Cortex of kidney (tissue), 1 donor: ENCODE measurements at places on chromosomes 11 and 22.

- no peak for DNase-seq
Measured at GRCh38 chr11:118766035-118766434, 24.9 kb downstream of the DDX6 start.

GRCh38 chr11:68709062-68709461, 24.7 kb downstream of the GAL start:
- no peak for DNase-seq

- no peak for DNase-seq
Measured at GRCh38 chr11:29159552-29160465, 857.0 kb downstream of the KCNA4 start.

DNA sequence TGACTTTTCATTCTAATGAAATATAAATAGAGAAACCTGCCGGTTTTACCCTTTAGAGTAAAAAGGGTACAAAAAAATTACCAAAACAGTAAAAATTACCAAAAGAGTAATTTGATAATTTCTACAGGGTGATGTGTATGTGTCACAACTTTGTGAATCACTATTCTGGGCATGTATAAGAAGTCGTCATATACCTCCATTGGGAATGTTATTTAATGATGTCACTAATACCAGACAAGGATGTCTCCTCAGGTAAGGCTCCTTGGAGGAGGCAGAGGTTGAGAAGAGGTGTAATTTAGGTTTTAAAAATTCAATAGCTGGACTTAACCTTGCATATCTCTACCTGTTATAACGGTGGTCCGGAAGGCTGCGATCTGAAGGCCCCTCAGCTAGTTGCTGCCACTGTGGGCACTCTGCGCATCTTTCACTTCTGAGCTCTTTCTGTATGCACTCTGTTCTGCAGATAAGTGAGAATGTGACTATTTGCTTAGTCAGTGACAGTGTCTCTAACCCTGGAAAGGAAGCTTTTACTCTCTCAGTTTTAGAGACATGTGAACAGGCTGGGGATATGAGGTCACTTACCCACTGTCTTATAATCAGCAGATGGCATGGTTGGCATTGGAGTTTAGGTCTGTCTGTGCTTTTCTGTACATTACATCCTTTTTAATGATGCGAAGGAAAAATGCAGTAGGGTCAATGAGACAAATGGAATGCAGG, 987 bp upstream of the NCR3LG1 start:
- DNase-seq: no peak

- no peak for DNase-seq
Measured at GRCh38 chr11:73320763-73321603, 12.9 kb downstream of the ARHGEF17 start.

DNA sequence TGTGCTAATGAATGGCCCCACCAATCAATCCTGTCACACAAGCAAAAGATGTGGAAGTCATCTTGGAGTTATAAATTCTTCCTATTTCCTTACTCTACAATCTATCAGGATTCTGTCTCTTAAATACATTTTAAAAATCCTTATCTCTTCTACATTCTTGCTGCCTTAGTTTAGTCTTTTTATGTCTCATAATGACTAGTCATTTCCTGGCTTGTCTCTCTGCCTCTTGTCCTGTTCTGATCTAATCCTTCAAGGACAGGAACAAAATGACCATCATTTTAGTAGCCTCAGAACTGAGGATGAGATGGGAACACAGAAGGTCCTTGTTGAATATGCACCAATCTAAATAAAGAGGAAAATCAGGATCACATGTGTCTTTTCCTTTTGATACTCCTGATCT, 56.6 kb upstream of the LIN7C start:
- no peak for DNase-seq

DNA sequence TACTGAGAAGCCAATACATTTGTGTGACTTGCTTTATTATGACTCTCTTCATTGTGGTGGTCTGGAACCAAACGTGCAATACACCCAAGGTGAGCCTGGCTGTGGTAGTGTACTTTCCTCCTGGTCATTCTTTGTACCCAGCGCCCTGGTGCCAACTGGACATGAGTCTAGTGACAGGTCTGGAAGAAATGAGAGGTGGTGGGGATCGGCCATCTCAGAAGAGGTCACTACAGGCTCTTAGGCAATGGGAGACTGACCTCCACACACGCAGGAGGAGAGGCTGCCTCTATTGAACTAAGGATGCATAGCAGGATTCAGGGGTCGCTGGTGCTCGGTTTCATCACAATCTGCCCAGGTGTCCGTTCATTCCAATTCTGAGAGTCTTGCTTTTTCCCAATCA, 56.4 kb upstream of the RTL6 start:
- DNase-seq: no peak

- no peak for DNase-seq
Measured at GRCh38 chr22:46105494-46106278, 44.6 kb upstream of the PPARA start.

GRCh38 chr11:123264431-123264780, 69.4 kb upstream of the CLMP start:
- no peak for DNase-seq

DNA sequence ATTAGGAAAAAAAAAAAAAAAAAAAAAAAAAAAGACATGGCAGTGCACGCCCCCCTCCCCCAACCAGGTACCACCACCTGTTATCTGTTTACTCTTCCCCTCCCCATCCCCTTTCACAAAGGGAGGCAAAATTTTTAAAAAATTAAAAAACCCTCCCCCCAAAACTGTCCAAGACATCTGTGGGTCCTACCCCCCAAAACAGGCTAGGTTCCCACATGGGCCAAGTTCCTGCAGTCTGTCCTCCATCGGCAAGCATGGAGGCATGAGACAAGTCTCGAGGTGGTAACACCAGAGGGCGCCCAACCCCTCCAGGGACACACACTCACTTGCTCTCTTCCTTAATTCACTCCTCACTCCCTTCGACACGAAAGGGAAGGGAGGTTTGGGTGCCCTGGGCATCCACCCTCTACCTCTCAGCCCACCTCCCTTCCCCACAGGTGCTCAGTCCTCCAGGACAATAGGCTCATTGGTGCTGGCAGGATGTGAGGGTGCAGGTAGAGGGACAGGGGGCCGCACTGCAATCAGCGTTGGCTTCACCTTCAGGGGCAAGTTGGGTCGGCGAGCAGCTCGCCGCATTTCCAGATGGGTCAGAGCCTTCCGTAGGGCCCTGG, 2.2 kb upstream of the TUT1 start:
- DNase-seq: no peak

GRCh38 chr11:122253589-122254231, 137.7 kb upstream of the BLID start:
- no peak for DNase-seq

DNA sequence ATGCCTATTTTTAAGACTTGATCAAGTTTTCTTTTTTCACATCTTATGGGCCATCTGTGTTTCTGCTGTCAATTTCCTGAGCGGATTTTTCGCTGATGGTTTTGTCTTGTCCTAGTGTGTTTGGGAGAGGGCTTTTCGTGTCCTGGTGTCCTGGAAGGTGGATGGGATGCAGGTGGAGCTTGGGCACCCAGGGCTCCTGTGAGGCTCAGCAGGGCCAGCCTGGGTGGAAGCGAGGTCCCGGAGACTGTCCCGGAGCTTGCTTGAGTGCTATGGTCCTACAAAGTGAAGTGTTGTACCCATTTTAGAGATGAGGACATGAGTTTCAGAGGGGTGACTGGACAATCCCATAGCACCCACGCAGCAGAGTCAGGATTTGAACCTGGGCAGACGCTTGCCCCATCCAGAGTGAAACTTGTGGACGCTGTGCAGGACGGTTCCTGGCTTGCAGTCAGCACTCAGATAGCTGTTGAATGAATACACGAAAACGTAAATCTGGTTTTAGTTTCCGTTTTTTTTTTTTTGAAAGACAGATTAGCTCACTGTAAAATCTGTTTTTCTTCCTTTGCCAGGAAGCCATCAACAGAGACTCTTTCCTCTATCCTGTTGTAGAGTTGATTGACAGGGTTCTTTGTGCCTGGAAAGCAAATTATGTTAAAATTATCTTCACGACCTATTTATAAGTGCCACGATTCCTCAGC, 64.1 kb downstream of the TBC1D22A start:
- DNase-seq: no peak

DNA sequence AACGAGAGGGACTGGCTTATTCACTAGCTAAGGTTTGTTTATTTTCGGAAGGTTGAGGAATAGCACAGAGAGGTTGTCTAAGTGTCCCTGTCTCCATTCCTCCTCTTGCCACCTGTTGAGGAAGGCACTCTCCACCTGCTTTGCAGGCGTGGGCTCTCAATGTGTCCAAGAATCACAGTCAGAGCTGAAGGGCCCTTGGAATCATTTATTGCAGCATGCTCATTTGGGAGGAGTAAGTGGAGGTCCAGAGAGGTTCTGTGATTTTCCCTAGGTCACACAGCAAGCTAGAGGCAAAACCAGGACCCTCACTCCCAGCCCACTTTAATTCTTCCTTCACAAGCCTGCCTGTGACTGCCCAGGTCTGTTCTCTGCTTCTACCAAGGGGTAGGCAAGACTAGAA, 21.3 kb downstream of the ZBTB16 start:
- DNase-seq: no peak

GRCh38 chr11:289712-290620, 1.0 kb downstream of the PGGHG start:
- DNase-seq: no peak

DNA sequence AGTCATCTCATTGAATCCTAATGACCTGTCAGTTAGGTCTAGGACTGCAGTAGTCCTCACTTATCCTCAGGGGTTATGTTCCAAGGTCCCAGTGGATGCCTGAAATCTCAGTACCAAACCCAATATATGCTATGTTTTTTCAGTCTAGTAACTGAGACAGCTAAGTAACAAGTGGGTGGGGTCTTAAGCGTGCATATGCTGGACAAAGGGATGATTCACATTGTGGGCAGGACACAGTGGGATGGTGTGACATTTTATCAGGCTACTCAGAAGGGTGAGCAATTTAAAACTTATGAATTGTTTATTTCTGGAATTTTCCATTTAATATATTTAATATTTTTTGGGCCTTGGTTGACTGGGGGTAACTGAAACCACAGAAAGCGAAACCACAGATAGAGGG, 29.0 kb downstream of the DDX10 start:
- no peak for DNase-seq

GRCh38 chr22:37569009-37569920, 9.0 kb downstream of the CDC42EP1 start:
- no peak for DNase-seq

DNA sequence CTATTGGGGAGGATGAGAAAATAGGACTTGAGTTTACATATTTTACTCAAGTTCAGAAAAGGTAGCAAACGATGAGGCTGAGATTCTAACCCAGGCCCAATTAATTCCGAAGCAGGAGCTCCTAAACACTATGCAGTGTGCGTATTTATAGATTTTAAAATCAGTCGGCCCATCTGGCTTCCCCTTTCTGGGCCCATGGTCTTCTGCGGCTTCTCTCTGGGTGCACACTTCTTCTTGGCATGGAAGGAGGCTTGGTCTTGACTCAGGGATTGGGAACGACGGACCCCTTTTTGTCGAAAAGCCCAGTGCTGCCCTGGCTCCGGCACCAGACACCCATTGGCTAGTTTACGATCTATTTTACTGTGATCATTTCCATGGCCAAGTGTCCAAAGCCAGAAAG, 1433.8 kb downstream of the BRD1 start:
- no peak for DNase-seq

DNA sequence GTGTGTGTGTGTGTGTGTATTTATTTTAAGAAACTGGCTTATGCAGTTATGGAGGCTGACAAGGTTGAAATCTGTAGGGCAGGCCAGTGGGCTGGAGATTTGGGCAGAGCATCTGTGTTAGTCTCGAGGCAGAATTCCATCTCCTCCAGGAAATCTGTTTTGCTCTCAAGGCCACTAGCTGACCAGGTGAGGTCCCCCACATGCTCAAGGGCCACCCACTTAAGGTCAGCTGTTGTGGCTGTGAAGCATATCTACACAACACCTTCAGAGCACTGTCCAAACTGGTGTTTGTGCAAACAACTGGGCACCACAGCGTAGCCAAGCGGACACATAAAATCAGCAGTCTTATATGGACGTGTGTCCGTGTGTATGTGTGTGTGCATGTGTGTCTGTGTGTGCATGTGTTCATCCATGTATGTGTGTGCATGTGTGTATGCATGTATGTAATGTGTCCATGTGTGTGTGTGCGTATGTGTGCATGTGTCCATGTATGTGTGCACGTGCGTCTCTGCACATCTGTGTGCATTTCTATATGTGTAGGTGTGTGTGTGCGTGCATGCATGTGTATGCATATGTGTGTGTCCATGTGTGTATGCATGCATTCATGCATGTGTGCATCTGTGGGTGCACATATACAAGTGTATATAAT, 400.9 kb downstream of the BRD1 start:
- DNase-seq: no peak

DNA sequence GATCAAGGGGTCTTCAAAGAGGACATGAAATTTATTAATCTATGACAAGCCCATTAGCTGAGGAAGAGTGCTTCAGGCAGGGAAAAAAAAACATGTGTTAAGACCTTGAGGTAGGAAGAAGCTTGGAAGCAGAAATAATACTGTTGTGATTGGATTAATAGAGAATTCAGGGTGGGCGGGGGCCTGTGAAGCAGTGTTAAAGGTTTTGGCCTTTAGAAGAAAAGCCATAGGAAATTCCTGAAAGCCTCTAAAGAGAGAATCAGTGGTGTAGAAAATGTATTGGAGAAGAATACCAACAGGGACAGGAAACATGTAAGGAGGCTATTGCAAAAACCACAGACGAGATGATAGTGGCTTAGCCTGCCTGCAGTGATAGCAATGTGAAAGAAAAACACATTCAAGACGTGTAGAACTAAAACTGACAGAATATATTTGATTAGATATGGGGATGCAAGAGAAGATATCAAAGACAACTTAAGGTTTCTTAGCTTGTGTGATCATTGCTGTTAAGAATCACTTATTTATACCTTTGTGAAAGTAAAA, 404.4 kb upstream of the ANO3 start:
- DNase-seq: no peak

- DNase-seq: no peak
Measured at GRCh38 chr11:115267871-115268270, 236.3 kb downstream of the CADM1 start.

DNA sequence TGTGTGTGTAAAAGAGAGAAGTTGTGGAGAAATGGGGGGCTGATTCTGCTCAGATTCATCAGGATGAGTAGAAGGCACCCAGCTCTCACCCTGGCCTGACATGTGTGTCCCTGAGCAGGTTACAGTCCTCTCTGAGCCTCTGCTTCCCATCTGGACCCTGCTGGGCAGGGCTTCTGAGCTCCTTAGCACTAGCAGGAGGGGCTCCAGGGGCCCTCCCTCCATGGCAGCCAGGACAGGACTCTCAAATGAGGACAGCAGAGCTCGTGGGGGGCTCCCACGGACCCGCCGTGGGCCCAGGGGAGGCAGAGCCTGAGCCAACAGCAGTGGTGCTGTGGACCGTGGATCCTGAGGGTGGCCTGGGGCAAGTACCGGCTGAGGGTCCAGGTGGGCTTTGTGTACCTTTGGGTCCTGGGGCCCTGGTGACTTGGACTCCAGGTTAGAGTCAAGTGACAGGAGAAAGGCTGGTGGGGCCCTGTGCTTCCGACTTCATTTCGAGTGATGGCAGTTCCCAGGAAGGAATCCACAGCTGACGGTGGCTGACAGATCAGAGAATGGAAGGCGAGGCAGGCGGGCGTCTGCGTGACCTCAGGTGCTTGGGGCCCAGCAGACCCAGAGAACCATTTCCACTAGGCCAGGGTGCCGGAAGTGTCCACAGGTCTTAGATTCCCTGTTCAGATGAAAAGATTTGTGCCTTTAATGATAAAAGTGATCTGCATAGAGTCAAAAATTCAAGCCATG, 21.9 kb downstream of the NEAT1 start:
- DNase-seq: no peak

GRCh38 chr11:61868571-61869428, 22.5 kb downstream of the FADS3 start:
- DNase-seq: no peak

GRCh38 chr11:45031912-45032519, 81.3 kb upstream of the TP53I11 start:
- DNase-seq: no peak
